Stimulated activated naive CD4-positive, alpha-beta T cell (primary cell): ENCODE measurements at places on chromosomes 5 and 9.

DNA sequence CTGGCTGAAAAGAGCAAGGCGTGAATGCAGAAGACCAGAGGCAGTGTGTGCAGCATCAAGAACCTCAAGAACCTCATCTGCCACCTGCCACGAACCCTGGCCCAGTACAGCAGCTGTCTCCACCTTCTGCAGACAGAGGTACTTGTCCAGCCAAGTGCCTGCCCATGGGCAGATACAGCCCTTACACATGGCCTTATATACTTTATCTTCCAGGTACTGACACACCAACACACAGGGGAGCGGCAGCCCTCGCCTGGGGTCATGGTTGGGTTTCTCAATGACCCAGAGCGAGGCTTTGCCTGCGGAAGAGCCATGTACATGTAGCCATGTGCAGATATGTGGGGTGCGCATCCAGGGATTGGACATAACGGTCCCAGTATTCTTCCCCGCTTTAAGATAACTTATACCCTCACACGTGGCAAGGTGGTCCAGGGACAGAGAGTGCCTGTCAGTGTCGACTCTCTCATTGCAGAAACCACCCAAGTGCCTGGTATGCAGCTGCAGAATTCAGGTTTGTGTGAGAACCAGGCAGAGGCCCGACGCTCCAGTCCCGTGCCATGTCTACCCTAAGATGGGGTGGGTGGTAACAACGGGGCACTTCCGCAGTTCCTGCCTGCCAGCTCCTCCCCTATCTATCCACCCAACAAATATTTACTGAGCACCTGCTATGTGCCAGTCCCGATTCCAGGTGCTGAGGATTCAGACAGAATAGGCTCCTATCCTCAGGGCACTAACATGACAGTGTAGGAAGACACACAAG is 206.9 kb downstream of the FSTL4 start:
- DNase-seq: no peak

DNA sequence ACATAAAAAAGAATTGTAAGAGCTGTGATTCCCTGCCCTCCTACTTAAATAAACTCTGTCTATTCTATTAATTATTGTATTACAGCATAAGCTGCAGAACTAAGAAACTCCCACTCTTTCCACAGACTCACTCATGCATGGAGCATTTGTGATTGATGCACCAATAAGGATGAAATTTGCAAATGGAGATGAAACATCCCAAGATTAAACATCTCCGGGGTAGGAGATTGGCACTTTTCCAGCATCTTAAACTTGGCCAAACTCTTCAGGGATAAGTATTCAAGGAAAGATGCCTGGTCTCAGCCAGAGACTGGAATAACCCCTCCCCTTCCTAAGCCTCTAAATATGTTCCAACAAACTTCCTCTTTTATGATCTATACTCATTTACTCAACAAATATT is 472.0 kb downstream of the ACTL7B start:
- no peak for DNase-seq

DNA sequence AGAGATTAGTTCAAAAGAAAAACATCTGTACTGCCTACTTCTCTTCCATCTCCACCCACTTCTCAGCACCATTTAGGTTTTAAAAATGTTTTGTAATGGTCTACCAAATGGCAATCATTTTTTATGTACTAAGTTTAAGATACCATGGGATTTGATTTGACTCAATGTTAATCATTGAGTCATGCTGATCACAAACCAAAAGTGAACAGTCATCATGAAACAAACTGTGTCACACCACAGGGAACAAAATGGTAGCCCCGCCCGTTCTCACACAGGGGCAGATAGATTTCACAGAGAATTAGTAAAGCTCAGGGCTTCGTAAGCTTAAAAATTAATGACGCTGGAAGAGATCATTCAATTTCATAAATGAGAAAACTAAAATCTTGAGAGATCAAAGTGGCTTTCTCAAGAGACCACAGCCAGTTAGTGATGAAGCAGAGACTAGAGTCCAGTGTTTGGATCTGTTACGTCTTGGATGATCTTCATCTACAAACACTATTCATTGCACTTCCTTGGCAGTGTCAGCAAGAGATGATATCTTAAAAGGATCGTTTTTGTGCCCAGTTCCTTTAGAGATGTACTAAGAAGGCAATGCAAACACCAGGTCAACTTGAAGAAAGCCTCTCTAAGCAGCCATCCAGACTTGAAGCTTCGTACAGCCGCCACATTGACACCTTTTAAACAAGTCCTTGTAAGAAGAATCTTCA is 33.9 kb upstream of the TRIO start:
- DNase-seq: no peak

- DNase-seq: no peak
Measured at GRCh38 chr5:139246394-139246793, 47.1 kb upstream of the MATR3 start.

GRCh38 chr9:37036776-37037502 is 2.9 kb upstream of the PAX5 start:
- DNase-seq: peak; percentile 41

DNA sequence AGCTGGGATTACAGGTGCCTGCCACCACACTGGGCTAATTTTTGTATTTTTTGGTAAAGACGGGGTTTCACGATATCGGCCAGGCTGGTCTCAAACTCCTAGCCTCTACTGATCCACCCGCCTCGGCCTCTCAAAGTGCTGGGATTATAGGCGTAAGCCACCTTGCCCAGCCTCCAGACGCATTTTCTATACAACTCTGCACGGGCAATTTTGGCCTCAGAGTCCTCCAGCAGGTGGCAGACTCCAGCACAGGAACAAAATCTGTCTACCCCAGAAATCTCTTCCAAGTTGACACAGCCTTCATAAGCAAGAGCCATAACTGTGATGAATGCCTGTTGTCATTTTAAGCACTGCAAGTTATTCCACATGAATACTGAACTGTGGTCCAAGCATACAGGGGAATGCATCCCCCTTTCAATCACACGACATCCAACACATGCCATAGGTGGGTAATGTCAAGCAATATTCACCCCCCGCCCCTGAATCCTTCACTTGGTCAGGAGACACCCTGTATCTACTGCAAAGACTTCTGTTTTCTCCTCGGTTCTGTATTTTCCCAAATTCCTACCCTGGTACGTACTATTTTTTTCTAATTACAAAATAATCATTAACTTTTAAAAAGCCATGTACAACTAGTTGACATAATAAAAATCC is 50.8 kb downstream of the ALDH7A1 start:
- no peak for DNase-seq

DNA sequence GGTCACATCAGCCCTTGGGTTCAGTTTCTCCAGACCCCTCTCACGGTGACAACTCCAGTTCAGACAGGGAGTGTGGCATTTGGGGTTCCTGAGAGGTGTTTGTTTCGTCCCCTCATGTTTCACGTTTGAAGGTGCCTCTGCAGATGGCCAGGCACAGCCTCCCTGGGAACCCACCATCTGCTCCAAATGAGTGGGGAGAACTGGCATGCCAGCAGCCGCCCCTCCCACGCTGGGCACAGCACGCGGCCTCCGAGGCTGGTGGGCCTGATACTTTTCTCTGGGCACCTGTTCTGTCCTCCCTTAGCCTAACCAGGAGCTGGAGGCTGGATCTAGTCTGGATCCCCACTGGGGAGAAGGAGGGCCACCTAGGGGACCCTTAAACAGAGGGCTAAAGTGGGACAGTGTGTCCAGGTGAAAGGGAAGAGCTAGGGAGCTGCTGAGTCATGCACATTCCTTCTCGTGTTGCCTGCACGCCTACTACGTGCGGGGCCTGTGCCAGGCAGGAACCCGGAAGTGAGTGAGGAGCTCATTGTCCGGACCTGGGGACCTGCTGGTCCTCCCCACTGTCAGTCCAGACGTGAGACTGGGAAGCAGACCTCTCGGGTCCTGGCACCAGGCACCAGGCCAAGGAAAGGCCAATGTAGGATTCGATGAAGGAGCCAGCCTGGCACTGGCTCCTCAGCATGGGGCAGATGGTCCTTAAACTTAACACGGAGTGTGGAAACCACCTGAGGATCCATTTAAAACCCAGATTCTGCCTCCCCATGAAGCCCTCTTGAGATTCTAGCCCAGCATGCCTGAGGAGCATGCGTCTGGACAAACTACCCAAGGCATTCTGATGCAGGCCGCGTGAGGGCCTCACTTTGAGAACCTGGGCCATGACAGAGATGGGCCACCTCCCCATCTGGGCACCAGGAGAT is 11.7 kb downstream of the DNM1 start:
- no peak for DNase-seq
